ENCODE measurements at places on chromosomes 12 and 14.

DNA sequence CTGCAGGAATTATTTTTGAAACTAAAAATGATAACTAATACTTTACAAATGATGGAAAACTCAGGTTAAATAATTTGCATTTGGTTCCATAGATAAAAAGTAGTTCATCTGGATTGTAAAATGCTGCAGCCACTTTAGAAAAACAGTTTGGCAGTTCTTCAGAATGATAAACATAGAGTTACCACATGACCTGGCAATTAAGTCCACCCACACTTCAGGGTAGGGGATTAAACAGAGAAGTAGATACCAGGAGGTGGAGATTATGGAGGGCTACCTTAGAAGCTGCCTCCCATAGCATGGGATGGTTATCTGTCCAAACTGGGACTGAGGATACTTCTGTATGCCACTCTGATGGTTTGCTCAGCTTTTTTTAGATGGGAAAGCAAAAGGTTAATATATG lies 22.2 kb downstream of the ARF6 start:
- DNase-seq, result no peak

DNA sequence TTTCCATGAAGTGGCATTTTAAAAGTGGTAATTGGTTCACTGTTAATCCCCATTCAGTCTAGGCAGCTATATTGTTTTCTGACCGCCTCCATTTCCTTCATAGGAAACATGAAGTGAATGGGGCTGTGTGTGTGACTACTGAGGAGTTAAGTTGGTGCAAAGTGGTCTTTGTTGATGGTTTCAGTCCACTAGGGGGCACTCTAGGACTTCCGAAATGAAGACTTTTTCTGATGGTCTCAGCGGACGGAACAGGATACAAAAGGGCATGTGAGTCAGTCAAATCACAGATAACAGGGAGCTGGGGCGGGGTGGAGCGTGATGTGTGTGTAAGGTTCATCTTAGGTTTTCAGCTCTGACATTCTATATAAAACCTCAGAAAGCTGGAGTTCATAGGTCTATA lies 240.1 kb upstream of the OR4E1 start:
- DNase-seq, result peak; percentile 69

GRCh38 chr14:74360163-74360562 lies 11.9 kb downstream of the VRTN start:
- no peak for DNase-seq

DNA sequence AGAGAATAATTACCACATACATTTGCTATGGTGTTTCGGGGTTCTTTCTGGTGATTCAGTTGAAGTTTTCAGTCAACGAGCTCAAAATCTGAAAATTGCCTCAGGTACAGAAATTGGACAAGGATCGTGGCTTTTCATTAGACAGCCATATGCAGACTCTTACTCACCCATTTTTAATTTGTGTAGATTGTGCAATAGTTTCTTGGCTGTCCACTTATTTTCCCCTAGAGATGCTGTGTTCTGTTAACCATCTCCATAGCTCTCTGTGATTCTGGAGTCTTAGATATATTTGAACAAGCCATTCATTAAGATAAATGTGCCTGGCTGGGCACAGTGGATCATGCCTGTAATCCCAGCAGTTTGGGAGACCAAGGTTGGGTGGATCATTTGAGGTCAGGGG lies 497.1 kb upstream of the RPL10L start:
- DNase-seq, result no peak

- no peak for DNase-seq
Observed at GRCh38 chr12:52815676-52816588, 2.0 kb upstream of the KRT4 start.

DNA sequence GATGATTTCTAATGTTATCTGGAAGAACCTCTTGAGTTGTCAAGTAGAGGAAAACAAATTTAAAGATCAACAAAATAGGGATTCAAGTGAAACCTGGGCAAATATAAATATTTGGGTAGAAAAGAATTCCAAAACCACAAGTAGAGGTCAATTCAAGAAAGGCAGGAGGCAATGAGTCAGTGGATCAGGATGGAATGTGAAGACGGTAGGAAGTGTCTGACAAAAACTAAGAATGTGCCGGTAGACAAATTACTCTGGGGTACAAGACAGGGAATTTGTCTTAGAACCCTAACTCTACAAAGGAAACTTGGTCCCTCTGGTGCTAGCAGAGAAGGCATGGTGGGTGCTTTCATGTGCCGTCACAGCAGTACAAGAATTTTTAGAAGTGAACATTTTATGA lies 13.6 kb downstream of the ABCD2 start:
- DNase-seq, result peak; percentile 62

DNA sequence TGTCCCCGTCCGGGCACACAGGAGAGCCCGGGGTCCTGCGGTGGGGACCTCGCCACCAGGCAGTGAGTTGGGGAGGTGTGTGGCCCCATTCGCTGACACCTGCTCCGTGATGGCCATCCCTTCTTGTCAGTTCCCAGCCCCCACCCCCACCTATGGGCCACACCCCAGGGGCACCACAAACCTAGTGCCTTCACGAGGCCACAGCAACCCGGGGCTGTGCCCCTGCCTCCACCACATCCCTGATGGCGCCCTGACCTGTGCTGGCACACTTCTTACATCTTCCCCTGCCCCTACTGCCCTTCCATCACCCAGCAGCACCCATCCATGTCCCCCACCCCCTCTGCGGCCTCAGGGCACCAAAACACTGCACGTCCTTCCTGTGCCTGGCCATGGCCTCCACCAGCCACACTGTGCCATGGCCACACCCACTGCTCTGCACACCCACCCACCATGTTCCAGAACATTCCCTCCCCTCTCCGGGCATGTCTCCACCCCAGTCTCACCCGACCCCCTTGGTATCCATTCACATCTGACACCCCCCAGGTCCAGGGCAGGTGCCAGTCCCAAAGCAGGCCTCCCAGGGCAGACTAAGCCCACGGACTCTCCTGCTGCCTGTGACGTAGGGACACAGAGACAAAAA lies 24.4 kb downstream of the JAG2 start:
- no peak for DNase-seq

- no peak for DNase-seq
Observed at GRCh38 chr14:67949771-67950170, 130.2 kb downstream of the RAD51B start.

DNA sequence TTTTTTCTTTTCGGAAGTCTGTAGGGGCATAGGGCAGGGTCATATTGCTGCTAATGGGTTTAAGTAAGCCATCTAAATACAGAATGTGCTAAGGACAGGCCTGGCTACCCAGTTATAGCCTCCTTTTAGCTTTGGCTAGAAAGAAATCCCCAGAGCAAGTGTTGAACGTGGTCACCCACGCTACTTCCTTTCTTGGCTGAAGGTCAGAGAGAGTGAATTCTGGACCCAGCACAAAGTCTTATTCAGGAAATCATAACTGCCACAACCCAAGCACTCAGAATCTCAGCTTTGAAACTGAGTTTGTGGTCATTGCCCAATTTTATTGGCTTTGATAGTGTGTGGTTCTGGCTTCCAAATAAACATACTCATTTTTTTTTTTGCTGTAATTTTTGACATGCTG lies 542.1 kb upstream of the ATP2B1 start:
- DNase-seq, result peak; percentile 58
